ENCODE measurements at places on chromosomes 1 and 21.

DNA sequence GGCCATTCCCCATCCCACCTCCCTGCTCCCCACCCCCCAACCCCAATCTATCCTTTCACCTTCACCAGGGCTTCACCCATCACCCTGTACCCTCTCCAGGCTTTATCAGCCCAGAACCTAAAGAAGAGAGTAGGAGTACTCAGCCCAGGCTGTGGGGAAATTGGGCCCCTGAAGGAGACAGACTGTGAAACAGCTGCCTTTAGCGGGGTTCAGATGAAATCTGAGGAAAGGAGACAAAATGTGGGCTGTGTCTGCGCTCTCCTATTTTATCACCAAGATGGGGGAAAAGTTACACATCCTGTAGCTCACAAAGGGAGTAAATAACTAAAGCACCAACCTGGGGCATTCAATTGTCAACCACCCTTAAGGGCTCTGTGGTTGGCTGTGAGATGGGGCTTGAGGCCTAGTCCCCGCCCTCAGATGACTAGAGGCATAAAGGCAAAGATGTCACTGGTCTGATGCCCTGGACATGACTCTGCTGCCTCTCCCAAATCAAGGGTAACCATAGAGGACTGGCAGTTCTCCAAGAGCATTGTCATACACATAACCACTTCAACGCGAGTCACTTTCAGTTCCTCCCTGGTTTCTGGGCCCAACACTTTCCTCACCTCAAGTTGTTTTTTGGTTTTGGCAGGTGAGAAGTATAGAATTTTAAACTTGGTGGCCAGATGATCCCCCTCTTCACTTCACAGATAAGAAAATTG, 30.0 kb downstream of the SLC27A3 start:
- DNase-seq: peak; percentile 56

GRCh38 chr1:202165267-202165941, 5.0 kb upstream of the PTPN7 start:
- no peak for DNase-seq

DNA sequence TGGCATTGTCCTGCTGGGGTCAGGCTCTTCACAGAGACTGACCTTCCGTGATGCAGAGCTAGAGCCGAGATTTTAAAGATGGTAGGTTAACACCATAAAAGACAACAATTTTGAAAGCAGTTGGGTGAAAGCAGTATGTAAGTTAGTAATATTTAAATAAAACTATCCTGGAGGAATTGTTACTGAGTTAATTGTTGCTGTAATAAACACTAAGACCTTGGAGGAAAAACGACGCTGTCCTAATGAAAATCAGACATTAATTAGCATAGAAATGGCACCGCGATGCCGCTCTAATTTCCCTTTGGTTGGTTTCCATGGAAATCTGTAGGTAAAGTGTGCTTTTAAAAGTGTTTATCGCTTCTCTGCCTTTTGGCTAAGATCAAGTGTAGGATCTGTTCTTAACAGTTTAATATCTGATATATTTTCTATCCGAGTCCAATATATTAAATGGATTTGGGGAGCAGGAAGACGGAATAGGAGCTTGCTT, 745 bp upstream of the ANP32E start:
- DNase-seq: no peak

GRCh38 chr1:63918418-63918945, 144.7 kb downstream of the ROR1 start:
- no peak for DNase-seq

- no peak for DNase-seq
These were observed 86.6 kb upstream of the C1orf87 start for GRCh38 chr1:60160141-60160540.

- DNase-seq: no peak
These were observed 19.9 kb downstream of the SOX13 start for GRCh38 chr1:204092632-204093420.

- no peak for DNase-seq
These were observed 126.9 kb upstream of the ATP1A1 start for GRCh38 chr1:116246174-116246573.

GRCh38 chr1:85654066-85654782, 54.0 kb downstream of the ZNHIT6 start:
- DNase-seq: no peak

DNA sequence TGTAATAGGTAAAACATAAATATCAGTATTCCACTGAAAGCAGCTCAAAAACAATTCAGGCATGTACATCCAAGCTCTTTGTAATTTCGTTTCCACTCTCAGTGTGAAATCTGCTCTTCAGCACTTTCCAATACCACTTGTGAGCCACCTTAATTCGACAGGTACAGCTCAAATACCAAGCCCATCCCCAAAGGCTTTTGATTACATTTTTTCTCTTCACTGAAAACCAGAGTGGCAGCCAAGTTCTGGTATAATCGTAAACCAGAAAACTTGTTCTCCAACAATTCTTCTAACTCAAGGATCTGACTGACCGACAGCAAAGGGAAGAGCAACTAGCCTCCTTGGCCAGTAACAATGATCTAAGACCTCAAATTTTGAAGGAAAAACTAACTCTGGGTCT, 36.8 kb downstream of the FBXO42 start:
- DNase-seq: no peak

DNA sequence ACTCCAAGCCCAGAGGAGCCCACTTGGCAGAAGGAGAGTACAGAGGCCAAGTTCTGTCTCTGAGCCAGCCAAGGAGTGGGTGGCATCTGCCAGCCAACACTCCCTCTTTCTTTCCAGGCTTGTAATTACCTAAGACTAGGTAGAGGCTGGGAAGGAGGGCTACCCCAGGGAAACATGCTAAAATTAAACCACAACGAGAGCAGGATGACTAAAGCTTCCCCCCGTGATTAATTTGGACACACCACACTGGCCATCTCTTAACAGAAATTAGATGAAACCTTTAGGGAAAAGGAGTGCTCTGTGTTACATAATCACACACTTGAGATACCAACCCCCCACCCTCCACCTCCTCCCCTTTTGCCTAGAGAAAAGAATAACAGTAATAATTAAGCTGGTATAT, 102.1 kb upstream of the ZC3H12A start:
- no peak for DNase-seq

DNA sequence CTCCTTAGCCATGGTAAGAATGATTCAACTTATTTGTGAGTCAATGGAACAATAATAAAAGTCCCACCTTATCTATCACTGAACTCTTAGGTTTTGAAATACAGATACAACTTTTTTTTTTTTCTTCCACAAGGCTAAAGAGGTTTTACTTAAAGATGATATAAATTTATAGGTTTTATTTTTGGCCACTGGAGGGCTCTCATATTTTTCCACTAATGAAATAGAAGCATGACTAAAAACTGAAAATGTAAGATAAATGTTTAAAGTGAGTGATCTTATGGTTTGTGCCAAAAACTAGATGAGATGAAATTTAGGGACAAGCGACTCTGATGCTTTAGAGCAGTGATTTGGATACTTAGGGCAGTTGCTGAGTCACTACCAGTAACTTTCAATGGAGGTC, 499.0 kb downstream of the NUF2 start:
- DNase-seq: no peak

GRCh38 chr21:43865540-43866259, 677 bp downstream of the AGPAT3 start:
- DNase-seq: peak; percentile 66

DNA sequence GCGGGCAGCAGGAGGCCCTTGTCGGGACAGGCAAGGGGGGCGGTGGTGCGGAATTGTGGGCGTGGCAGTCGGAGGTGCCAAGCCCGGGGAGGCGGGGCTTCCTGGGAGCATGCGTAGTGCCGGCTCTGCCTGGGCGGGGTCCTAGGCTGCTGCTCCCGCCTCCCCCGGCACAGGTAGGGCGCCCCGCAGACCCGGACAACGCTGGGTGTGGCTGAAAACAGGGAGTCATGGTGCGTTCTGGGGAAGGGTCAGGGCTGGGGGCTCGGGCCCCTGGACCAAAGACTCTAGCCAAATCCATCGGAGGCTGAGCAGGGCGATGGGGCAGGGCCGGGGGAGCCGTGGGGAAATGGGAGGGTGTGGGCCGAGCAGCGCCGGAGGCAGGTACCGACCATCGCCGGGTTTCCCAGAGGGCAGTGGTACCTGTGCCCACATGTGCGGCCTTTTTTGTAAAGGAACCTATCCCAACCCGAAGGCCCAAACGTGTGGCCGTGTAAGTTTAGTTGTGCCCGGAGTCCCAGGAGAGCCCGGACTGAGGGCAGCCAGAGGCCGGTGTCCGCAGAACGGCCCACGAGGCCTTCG, 231.9 kb downstream of the SDCCAG8 start:
- DNase-seq: no peak

- DNase-seq: no peak
These were observed 24.0 kb upstream of the CCDC181 start for GRCh38 chr1:169451218-169451824.

GRCh38 chr1:164673584-164674214, 114.7 kb downstream of the PBX1 start:
- peak; percentile 13 for DNase-seq

- no peak for DNase-seq
These were observed 44.8 kb upstream of the TADA1 start for GRCh38 chr1:166920561-166921475.

- no peak for DNase-seq
These were observed 114.0 kb upstream of the ZNF644 start for GRCh38 chr1:91135799-91136198.

GRCh38 chr1:85330214-85330631, 53.8 kb upstream of the BCL10 start:
- DNase-seq: no peak

- DNase-seq: no peak
These were observed 128.0 kb upstream of the KCNK2 start for GRCh38 chr1:214954617-214954949.

DNA sequence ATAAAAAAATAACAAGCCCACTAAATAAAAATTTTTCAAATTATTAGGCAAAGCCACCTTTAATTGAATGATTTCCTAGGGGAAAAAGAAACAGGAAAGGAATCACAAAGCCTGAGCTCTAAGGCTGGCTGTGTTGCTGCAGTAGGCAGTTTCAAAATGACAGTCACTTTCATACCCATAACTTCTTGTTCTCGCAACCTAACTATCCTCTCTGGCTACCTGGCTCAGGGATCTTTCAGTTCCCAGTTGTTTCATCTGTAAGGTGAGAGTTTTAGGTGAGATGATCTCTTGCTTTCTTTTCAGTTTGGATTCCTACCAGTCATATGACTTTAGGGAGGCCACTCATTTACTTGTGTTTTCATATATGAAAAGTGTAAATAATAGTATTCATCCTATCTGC, 226.1 kb downstream of the ASTN1 start:
- DNase-seq: no peak

DNA sequence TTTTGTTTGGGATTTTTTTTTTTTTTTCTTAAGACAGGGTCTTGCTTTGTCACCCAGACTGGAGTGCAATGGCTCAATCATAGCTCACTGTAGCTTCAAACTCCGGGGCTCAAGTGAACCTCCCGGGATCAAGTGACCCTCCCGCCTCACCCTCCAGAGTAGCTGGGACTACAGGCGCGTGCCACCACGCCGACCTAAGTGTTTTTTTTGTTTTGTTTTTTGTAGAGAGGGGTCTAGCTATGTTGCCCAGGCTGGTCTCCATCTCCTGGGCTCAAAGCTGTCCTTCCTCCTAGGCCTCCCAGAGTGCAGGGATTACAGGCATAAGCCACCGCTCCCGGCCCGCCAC, 776 bp downstream of the HLCS start:
- no peak for DNase-seq

DNA sequence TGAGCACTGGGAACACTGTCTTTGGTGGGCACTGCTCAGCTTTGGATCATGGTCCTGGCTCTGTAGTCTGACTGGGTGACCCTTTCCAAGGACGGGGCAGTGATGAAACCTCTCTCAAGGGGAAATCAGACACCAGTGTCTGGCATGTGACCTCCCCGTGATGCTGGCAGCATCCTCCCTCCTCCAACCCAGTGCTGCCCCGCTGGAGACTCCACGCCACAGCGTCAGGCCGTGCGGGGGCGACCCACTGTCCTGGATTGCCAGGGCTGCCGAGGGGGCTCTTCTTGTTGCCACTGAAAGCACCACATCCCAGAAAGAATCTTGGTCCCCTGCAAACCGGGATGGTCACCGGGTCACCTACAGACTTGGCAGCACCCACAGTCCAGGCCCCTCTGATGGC, 146.4 kb upstream of the ARHGEF16 start:
- no peak for DNase-seq

DNA sequence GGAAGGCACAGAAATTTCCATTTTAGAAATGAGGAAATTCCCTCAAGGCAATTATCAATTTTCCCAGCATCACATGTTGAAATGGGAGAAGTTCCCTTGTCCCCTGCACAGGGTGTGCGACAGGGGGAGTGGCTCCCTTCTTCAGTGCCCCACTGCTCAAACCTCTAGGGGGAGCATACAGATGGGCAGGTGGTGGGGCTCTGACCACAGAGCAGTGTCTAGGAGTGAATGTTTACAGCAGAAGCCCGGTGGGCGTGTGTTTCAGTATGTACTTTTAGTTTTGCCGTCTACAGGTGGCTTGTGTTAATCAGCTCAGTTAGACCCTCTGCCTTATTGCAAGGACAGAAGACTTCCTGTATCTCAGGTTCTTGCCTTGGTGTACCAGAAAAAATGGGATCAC, 493.7 kb upstream of the PLXNA2 start:
- no peak for DNase-seq

- no peak for DNase-seq
These were observed 54.4 kb downstream of the SLC30A7 start for GRCh38 chr1:100950337-100950736.

DNA sequence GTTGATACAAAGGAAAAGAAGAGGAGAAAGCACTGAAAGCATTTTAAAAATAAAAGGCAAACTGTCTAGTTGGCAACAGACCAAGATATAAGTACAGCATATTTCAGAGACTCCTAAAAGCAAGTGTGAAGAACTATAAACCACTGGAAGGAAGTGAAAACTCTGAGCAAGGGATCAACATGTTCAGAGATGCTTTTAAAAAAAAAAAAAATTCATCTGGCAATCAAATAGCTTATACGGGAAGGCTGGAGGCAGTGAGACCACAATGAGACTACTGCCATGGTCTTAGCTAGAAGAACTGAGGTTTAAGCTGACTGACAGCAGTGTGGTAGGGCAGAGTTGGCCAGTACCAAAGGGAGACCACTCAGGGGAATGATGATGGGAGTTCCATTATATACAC, 124.3 kb downstream of the VAV3 start:
- no peak for DNase-seq

DNA sequence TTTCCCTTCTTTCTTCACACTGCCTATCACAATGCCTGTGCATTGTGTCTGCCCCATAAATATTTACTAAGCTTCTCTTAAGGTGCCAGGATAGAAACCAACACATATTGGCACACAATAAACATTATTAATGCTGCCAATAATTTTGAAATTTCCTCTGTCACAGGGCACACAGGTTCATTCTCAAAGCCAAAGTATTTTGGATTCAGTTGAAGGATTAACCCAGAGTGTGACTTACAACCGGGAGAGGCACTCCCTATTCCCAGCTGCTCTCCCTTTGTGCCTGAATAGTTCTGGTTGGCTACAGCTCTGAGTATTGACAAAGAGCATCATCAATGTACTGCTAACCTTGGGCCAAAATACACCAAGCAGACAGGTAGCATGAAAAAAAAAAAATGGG, 46.6 kb upstream of the ATP1A1 start:
- DNase-seq: no peak

- no peak for DNase-seq
These were observed 135.5 kb upstream of the JUN start for GRCh38 chr1:58919226-58919958.

Measured in hematopoietic multipotent progenitor cell treated with erythropoietin and hydrocortisone succinate and interleukin-3 and kit ligand, for 17 days (in vitro differentiated cells).